ENCODE measurements at places on chromosomes 1 and 21.
A peak's percentile ranks its signal among the peaks of the same experiment; 100 is the strongest.

DNA sequence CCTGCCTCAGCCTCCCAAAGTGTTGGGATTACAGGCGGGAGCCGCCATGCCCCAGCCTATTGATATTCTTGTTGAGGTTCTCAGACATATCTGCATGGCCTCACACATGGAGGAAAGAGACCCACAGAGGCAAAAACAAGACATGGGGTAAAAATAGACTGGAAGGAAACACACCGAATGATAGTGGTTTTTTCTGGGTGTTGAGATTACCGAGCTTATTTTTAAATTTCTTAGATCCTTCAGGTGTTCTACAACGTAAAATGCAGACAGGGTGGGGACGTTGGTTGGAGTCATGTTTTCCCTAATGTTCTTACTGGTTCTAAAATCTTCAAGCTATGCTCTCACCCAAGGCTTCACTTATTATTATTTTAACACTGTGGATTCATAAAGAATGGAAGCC is 23.9 kb upstream of the RUNX3 start:
- DNase-seq = no peak

DNA sequence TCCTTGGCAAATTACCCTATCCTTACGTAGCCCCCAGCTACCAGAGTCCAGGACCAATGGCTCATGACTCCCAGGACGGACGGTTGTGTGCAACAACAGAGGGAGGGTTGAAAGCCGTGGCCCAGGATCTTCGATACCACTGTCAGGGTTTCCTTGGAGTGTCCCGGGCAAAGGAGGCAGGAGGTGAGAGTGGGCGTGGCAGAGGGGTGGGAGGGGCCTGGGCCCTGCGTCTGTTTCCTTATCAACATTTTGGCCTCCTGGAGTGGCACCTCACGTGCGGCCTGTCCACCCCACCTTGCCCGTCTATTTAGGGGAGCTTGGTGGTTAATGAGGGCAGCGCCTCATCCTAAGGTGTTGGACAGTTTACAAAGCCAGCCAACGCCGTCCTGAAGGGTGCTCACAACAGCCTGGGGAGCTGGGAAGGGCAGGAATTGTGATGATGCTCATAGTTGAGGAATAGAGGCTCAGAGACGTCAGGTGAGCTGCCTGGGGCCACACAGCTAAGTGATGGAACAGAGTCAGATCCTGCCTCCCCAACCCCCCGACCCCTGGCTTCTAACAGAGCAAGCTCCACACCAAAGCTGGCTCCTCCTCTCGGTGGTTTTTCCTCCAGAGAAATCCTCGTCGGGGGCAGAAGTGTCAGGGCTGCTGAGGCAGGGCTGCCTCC is 17.4 kb upstream of the ARHGEF10L start:
- DNase-seq = no peak

- peak; percentile 55 for DNase-seq
Observed at GRCh38 chr1:12617901-12618660, at the start of gene DHRS3. Gene DHRS3 (minus strand): TSS chr1:12618210. CDS start chr1:12617348, 862 bp downstream.

DNA sequence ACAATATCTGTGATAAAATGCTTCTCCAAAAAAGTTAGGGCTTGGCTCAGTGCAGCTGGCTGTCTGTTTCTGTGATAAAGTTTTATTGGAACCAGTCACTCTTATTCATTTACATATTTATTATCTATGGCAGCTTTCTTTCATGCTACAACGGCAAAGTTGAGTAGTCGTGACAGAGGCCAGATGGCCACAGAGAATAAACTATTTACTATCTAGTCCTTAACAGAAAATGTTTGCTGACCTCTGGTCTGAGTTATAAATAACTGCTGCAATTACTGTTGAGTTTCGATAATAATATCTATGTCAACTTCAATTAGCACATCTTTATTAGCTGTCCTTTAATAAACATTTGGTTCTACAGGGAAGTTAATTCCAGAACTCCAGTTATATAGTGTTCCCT is 180.2 kb upstream of the RUNX1 start:
- DNase-seq = no peak

DNA sequence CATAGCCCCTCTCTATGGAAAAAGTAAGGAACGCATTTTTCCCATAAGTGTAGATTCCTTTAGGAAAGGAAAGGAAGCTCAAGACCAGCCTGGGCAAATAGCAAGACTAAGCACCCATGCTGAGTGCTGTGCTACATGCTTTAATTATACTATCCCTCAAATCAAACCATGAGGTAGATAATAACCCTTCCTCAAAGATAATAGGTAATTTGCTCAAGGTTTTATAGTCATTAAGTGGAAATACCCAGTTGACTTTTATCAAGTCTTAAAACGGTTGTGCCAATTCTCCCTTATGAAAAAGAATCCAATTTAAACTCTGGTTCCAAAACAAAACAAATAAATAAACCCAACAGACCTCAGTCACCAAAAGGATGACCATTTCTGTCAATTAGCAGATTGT is 3.4 kb downstream of the KIAA0319L start:
- DNase-seq = no peak

GRCh38 chr1:210302501-210302900 is 26.2 kb upstream of the HHAT start:
- DNase-seq = no peak

DNA sequence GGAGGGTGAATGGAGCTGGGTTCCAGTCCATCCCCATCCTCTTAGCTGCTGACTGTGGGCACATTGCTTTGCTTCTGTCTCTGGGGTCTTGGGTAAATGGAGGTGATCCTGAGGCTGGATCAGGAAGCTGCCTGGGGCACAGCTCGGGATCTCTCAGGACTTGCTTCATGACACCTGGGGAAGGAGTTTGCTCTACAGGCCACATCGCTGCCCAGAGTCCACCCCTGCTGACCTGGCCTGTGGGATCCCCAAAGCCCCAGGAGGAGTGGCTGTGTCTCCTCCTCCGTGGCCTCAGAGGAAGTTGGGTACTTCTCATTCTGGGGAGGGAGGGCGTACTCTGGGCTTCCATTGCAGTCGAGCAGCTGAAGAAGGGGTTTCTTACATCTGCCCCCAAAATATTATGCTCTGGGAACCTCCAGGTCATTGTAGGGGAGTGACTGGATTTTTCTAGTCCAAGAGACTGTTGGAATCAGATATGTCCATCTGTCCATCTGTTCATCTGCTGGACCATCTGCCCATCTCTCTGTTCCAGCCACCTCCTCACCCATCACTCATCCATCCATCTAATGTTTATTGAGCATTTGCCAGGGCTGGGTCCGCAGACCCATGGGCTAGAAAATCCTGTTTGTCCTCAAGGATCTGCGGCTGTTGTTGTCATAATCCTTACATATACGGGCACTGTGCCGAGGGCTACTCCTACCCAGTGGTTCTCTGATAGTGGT is 45.9 kb downstream of the ARHGEF10L start:
- DNase-seq = no peak

DNA sequence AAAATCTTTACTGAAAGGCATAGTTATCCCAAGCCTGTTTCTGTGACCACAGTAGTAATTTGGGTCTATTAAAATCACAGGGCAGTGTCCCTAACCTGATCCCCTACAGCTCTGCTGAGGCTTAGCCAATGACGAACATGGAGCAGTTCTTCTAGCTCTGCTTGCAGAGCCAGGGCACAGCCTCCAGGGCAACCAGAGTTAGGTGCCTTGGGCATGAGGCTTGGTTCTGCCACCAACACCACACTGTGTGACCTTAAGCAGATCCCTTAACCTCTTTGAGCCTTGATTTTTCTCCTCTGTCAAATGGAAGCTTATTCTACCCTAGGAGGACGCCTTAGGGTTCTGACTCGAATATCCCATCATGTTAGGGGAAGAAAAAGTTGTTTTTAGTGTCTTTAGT is 86.7 kb upstream of the TLR5 start:
- no peak for DNase-seq

GRCh38 chr1:200351826-200352549 is 57.8 kb downstream of the ZNF281 start:
- DNase-seq = no peak

GRCh38 chr1:110341872-110342331 is 2.7 kb downstream of the RBM15 start:
- no peak for DNase-seq

GRCh38 chr21:24509131-24509530 is 1098.2 kb downstream of the MRPL39 start:
- no peak for DNase-seq

GRCh38 chr1:246566813-246567645 is 773 bp downstream of the CNST start:
- DNase-seq = no peak

DNA sequence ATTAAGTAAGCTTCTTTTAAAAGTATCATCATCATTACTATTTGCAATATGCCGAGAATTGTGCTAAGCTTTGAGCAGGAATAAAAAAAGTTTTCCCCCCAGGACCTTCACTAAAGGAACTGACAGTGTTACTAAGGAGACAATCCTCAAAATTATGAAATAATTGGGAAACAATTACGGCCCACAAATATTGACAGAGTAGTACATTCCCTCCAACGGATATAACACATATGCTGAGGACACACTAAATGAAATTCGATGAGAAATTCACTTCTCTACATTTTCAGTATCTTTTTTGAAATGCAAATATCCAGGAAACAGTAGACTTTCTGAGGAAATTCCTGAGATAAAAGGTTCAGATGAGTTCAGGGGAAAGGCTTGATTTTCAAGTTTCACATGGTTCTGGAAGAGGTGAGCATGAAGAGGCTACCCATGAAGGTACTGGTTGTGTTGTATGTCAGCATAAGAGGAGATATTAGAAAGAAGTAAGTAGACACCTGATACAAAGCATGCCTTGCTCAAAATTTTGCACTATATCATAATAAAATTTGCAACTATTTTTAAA is 171.2 kb upstream of the NR5A2 start:
- no peak for DNase-seq

GRCh38 chr1:103457886-103458455 is 67.5 kb upstream of the RNPC3 start:
- no peak for DNase-seq

DNA sequence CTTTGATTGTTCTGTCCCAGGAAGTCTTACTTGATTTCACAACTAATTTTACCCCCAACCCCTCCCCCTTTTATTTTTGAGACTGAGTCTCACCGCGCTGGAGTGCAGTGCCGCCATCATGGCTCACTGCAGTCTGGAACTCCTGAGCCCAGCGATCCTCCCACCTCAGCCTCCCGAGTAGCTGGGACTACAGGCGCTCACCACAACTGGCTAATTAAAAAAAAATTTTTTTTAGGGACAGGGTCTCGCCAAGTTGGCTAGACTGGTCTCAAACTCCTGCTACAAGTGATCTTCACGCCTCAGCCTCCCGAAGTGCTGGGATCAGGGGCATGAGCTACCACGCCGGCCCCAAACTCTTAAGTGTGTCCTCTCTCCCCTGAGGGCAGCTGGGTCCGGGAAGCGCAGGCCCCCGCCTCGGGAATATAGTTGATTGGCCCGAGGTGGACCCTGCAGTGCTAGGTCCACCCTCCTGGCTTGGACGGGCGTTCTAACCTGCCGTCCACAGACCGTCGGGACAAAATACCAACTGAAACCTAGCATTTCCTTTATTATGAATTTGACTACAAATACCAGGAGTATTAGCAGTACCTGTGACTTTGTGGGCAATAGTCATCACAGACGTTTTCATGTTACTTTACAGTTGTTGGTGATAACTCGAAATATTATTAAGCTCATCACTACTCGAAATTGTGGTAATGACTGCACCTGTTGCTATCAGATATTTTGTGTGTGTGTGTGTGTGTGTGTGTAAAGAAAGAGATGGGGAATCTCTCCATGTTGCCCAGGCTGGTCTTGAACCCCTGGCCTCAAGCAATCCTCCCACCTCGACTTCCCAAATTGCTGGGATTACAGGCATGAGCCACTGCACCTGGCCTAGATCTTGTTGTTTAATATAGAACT is 642 bp upstream of the PARP1 start:
- DNase-seq = no peak

DNA sequence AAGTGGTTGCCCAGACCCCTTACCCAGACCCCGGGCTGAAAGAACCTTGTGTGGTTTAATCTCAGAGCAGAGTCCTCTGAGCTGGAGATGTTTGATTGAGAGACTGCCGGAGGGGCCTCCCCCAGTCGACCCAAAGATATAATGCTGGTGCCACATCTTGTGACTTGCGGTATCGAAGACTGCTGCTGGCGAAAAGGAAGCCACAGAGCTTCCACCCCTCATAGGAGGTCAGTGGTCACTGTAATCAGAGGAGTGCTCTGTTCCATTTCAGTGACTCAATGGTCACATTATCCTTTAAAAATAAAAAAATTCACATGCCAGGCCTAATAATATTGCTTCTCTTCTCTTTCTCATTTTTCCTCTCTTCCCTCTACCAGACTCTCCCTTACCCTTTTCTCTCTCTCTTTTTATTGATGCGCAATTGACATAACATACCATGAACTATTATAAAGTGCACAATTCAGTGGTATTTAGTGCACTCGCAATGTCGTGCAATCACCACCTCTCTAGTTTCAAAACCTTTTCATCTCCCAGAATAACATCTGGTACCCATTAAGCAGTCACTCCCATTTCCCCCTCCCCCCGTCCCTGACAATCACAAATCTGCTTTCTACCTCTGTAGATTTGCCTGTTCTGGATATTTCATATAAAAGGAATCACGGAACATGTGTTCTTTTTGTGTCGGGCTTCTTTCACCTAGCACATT is 52.6 kb upstream of the LYST start:
- no peak for DNase-seq

DNA sequence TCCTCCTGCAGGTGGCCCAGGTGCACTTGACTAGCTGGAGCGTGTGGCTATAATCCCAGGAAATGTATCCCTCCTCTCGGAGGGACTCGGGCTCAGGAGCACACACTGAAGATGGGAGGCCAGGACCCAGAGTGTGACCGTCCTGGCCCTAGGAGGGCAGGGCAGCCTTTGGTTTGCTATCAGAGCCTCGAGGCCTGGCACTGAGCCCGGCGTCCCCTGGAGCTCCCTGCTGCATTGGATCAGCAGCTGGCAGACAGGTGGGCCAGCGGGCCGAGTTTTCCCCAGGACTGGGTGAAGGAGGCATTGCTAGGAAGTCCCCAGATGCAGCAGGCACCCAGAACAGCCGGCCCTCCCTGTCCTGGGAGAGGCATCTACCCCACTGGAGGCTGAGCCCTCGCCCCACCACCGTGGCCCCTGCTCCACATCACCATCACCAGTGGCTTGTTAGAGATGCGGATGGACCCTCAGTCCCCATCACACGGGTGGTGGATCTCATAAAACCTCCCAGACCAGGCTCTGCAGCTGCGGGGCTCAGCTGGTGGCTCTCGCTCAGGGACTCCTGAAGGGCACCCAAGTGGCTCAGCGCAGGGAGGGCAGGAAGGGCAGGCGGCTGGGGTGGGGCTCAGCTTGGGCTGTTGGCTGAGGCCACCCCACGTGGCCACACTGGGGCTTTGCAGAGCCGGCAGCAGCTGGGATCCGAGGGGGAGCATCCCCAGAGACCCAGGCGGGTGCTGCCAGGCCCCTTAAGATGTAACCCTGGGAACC is 32.7 kb upstream of the POFUT2 start:
- DNase-seq = no peak
